ENCODE measurements at places on chromosomes 16 and 17. TPM values are rescaled to one million over a fixed set of nuclear protein-coding genes. Genes with fewer than 3 reads are reported as not detected.

DNA sequence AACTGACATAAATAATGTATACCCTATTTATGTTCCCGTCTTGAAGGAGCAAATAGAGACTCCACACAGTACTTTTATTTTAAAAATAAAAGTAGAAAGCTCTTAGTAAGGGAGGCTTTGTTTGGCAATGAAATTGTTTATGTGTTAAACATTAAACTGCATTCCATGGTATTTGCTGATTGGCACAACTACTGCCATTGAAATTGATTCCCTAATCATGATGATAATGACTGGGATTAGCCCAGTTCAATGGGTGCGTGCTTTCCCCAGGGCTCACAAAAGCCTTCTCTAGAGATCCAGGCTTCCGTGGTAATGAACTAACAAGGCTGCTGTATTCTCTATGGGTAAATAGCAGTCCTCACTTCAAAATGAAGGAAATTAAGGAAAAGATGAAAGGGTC is 67.5 kb downstream of the GPRC5B start:
- H3K36me3 ChIP-seq, result no peaks in the 10 kb centered on the region
- no peak overlapping the region for H3K4me3 ChIP-seq
- DNase-seq, result no peak
- no peaks in the 10 kb centered on the region for H3K27me3 ChIP-seq
- no peak overlapping the region for H3K27ac ChIP-seq

DNA sequence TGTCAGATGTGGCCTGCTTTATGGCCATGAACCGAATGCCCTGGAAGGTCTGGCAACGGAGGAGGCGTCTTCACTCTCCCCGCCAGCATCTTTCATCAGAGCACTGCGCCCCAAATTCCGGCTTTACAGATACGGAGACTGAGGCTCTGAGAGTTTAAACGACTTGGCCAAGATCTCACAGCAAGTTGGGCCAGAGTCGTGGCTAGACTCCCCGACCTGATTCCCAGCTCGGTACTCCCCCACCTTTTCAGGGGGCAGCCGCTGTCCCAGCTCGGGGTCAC is 1.7 kb downstream of the NGFR start:
- peaks cover 6% of the 10 kb centered on the region for H3K4me1 ChIP-seq
- H3K4me3 ChIP-seq, result peak overlapping the region; percentile 66
- H3K27me3 ChIP-seq, result no peaks in the 10 kb centered on the region
- no peak overlapping the region for H3K27ac ChIP-seq
- no peaks in the 10 kb centered on the region for H3K36me3 ChIP-seq
- DNase-seq, result no peak

GRCh38 chr17:66831383-66832210 is 3.3 kb upstream of the CACNG5 start:
- H3K4me3 ChIP-seq, result no peak overlapping the region
- H3K27me3 ChIP-seq, result no peaks in the 10 kb centered on the region
- no peak for DNase-seq
- H3K36me3 ChIP-seq, result no peaks in the 10 kb centered on the region

DNA sequence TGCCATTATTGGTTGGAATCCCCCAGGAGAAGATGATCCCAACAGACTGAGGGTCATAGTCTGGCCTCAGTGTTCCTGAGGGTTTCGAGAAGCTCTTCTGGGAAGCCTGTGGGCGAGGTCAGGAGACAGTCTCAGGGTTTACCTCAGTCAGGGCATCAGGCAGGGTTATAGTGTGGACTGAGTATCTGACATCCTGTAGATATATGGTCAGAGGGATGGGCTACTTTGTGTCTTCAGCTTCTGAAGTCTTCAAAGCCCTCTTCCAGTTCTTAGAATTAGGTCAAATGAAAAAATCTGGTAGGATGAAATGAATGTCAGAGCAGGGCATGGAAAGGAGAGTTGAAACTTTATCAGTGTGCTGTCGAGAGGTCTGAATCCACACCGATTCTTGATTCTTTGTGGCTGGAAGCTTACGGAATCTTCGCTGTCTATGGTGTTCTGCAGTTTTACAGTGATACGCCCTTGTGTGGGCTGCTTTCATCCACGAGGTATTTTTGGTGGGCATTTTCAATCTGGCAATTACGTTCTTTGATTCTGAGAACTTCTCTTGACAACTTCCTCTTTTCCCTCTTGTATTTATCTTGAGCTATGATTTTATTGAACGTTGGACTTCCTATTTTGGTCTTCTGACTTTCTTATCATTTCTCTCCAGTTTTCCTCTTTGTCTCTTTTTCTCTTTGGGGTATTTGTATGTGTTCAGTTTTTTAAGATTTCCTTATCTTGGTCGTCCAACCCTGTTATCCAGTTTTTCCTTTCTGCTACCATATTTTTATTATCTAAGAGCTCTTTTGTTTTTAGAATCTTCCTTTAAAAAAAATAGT is 30.4 kb downstream of the BPTF start:
- H3K36me3 ChIP-seq, result peaks cover 10% of the 10 kb centered on the region
- no peaks in the 10 kb centered on the region for H3K27me3 ChIP-seq
- H3K27ac ChIP-seq, result no peak overlapping the region
- H3K4me3 ChIP-seq, result no peak overlapping the region
- H3K4me1 ChIP-seq, result peaks cover 8% of the 10 kb centered on the region

GRCh38 chr16:51538707-51539498 is 387.8 kb upstream of the SALL1 start:
- no peaks in the 10 kb centered on the region for H3K27me3 ChIP-seq
- H3K27ac ChIP-seq, result no peak overlapping the region
- H3K4me1 ChIP-seq, result no peaks in the 10 kb centered on the region
- H3K36me3 ChIP-seq, result no peaks in the 10 kb centered on the region
- DNase-seq, result no peak

SLC16A6 gene
- not detected for total RNA-seq

DNA sequence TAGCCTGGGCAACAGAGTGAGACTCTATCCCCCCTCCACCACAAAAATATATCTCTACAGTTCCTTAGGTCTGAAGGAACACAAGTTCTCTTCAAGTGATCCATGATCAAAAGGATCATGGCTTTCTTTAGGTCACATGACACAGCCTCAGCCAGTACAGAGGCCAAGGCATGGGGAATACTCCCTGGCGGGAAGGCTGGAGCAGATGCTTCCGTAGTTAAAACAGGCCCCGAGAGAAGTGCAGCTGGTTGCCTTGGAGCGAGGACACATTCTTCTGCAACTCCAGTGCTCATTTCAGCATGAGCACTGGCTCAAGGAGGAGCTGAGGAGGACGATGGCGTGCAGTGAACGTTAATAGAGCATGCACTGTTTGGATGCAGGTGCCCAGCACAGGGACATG is 13.5 kb downstream of the CDIP1 start:
- H3K27ac ChIP-seq, result no peak overlapping the region
- H3K4me1 ChIP-seq, result peaks cover 8% of the 10 kb centered on the region
- no peak overlapping the region for H3K4me3 ChIP-seq
- H3K27me3 ChIP-seq, result no peaks in the 10 kb centered on the region

FGF11 gene
- 0.32 TPM for total RNA-seq

ZNF764 gene
- total RNA-seq, result 10.9 TPM

- H3K27ac ChIP-seq, result no peak overlapping the region
Observed at GRCh38 chr16:57276596-57276995, 7.9 kb downstream of the PLLP start.

GRCh38 chr17:2700030-2700490 is 11.5 kb downstream of the CLUH start:
- DNase-seq, result no peak
- H3K4me3 ChIP-seq, result no peak overlapping the region
